ENCODE measurements at places on chromosomes 5 and 9. TPM values are rescaled to one million over a fixed set of nuclear protein-coding genes. Genes with fewer than 3 reads are reported as not detected.

MCTP1 gene
- 6.5 TPM for total RNA-seq

DPYSL3 gene
- total RNA-seq, result 22.2 TPM

UBAC1 gene
- 79.2 TPM for total RNA-seq

EIF4E1B gene
- total RNA-seq, result not detected

SH3RF2 gene
- 173 TPM for total RNA-seq

SUSD3 gene
- 6.4 TPM for total RNA-seq

SPATA31A3 gene
- not detected for total RNA-seq

- no peak for DNase-seq
Observed at GRCh38 chr9:69380811-69381210, 55.8 kb downstream of the ENTREP1 start.

- no peak for DNase-seq
Observed at GRCh38 chr5:67319935-67320725, 123.5 kb upstream of the CD180 start.

GRCh38 chr5:24347158-24347557, 297.6 kb downstream of the CDH10 start:
- DNase-seq, result no peak

- peak; percentile 29 for DNase-seq
Observed at GRCh38 chr9:89801742-89802670, 197.2 kb downstream of the GADD45G start.

DNA sequence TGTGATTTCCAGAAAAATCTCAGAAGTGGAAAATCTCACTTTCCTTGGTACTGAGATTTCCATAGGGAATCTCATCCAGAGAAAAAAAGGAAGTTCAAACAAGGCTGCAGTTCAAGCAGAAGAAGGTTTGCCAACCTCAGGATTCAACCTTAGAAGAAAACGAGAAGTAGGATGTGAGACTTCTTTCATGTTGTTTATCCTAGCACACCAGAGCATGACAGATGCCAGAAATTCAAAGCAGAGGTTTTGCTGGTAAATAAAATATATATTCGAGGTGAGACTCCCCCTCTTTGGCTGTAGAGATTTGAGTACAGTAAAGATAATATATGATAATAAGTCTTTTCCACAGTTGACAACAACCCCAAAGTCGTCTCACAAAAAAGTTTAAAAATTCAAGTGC, 116.9 kb upstream of the SMC2 start:
- no peak for DNase-seq

- DNase-seq, result no peak
Observed at GRCh38 chr5:10555277-10555684, 8.6 kb upstream of the ANKRD33B start.

DNA sequence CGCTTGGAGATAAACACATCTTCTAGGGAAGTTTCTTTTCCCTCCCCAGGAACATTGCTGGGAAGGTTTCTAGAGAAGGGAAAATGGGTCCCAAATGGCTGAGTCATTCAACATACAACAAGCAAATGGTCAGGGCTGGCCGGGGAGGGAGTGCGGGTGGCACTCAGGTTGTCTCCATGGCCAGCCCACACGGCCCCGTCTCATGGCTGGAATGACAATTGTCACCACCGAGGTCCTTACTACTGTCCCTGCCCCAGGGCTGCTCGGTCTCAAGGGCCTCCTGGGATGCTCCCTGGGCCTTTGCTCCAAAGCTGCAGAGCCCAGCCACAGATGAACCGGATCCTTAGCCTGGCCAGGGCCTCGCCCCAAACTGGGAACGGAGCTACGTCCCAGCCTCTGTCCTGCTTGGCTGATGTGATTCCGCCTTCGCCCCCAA, 121.9 kb downstream of the FGF18 start:
- no peak for DNase-seq

GRCh38 chr5:148626081-148626613, 28.2 kb downstream of the HTR4 start:
- no peak for DNase-seq

DNA sequence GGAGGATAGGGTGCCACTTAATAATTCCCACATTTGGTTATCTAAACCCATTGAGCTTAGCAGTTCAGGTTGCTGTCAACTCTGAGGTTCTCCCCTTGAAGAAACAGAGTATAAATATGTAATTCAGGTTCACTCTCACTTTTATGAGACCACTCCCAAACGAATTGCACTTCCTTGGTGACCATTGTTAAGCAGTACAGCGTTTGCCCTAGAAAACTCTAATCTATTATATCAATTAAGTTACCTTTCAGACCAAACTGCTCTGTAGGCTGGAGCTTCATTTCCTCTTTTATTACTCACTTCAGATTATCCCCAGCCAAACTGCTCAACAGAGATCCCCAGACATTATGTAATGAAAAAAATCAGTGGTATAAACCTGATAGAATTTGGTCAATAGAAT, 1317.0 kb upstream of the ACO1 start:
- DNase-seq, result no peak

- DNase-seq, result no peak
Observed at GRCh38 chr9:109889456-109889855, 109.5 kb downstream of the PALM2AKAP2 start.

DNA sequence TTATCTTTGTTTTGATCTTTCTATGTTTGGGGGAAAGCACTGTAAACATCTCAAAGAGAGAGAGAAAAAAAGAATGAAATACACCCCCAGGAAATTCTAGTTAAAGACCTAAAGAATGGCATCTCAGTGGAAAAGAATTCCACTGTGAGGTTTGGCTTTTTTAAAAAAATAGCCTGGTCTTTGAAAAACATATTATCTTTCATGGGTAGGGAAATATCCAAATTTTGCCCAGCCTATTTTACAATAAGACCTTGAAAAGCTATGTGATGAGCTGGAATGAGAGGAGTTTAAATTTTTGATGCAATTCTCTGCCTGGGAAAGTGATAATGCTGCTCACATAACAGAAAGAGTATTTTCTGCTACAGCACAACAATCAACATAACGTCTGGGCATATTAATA, 348.1 kb upstream of the WWC1 start:
- no peak for DNase-seq

- DNase-seq, result peak; percentile 80
Observed at GRCh38 chr9:114250235-114250568, 72.7 kb upstream of the ORM1 start.

DNA sequence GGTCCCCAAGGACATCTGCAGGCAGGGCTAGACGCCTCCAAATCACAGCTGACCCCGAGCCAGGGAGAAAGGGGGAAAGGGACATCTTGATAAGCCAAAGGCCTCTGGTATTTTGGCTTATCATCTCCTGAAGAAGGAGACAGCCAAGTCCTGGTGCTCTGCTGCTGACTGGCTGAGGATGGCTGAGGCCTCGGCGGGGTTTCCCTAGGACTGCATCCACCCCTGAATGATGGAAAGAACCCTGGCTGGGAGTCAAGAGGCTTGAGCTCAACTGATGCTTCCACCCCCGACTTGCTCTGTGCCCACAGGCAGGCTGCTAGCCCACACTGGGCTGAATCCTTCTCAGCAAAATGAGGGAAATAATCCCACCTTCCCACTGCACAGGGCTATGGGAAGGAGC, 30.9 kb upstream of the HRH2 start:
- DNase-seq, result no peak

- no peak for DNase-seq
Observed at GRCh38 chr5:154179846-154180710, 10.5 kb upstream of the GALNT10 start.

DNA sequence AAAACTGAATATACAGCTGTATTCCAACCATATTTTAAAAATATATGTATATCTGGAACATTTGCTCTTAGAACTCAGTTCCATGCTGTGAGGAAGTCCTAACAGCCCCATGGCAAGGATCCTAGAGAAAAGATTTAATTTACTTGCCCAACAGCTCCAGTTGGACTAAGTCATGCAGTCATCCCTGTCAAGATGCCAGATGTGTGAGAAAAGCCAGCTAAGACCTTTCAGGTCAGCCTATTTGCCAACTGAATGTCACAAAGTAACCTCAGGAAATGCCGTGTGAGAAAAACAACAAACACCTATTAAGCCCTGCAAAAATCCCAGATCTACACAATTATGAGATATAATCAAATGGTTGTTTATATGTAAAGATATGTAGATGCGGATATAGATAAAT, 416.3 kb downstream of the NR2F1-AS1 start:
- DNase-seq, result no peak

DNA sequence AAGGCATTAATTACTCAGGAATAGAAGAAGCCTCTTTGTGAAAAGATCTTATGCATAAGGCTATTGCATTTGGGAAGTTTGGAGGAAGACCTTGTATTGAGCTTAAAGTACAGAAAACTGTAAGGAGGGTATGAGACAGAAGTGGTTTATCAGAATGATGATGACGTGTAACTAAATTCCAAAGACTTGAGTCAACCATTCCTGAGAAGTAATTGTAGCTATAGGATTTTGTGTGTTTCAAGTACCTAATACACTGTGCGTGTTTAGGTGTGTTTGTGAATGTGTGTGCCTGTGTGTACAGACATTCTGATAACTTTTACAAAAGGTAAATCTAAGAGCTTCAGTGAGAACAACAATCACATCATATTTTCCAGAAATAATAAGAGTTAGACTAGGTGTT, 46.5 kb upstream of the IRX2 start:
- no peak for DNase-seq

DNA sequence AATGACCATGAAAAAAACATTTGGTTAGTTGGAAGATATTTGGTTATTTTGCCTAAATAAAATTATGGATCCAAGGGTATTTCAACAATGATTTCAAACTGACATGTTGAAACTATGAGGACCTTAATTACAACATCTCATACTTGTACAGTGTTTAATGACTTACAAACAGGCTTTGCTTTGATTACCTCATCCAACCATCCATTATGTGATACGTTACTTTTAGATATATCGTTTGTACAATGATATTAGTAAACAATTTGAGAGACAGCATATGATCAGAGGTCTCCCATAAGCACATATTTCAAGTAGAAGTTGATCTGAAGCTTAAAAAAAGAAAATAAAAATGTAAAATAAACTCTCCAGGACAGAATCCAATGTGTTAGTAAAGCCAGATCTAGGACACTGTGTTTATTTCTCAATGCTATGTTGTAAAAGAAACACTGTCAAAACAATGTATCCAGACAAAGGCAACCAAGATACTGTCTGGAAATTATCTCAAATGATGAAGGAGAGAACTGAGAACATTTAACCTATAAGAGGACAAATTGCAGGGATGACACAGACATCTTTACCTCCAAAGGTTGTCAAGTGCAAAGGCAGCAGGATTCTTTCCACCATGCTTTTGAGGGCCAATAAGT, 116.0 kb upstream of the TARS1 start:
- DNase-seq, result no peak

DNA sequence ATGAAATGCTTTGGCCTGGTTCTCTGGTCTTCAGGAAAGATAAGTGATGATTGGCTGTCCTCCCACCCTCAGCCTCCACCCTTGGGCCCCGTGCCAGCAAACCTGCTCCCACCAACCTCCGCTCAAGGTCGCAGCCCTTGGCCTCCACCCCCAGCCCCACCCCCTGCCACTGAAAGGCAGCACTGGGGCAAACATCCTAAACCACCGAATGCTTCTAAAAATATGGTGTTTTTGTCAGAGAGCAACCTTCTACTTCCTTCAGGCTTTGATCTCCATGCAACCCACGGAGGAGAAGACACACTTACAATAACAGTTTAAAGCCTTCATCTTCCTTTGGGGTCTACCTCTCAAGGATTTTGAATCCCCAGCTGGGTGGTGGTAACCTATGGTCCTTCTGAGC, 24.0 kb upstream of the TCF7 start:
- no peak for DNase-seq

GRCh38 chr9:116165912-116166311, 12.3 kb downstream of the PAPPA start:
- no peak for DNase-seq

- no peak for DNase-seq
Observed at GRCh38 chr9:15509931-15510788, 610 bp downstream of the PSIP1 start.

GRCh38 chr9:89980600-89980999, 375.8 kb downstream of the GADD45G start:
- DNase-seq, result no peak

DNA sequence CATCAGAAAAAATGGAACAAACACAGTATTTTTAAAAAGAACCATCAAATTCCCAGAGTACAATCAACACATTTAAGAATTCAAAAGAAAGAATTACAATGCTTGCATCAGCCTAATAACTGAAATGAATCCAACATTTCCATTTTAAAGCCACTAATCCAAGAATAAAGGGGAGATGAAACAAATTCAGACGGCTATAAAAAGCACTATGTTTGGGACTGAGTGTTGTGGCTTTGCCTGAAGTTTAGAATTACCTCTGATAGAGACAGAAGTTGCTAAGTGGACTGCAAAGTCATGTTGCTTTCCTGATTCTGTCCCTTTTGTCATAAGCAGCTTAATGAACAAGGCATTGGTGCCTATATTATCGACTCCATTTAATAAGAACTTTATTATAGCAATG, 135.4 kb upstream of the RGMB start:
- no peak for DNase-seq

DNA sequence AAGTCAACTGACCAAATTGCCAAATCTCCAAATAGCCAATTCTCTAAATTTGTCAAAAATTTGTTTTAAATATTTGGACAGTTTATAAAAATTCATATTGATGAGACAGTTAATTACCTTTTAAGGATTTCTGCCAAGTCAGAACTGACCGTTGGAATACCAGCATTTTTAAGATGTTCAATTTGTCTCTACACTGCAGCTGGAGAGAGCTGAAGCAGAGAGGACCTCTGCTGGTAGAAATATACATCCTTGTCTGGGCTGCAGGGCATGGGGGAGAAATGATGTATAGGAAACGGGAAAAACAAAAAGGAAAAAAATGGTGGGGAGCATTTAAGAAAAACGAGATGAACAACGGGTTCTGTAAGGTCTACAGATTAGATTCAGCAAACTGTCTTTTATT, 16.8 kb downstream of the NR6A1 start:
- DNase-seq, result no peak

Data from suprapubic skin (tissue), 4 donors.